Hepatocyte (in vitro differentiated cells): ENCODE measurements at places on chromosomes 2 and 18. TPM values are rescaled to one million over a fixed set of nuclear protein-coding genes. Genes with fewer than 3 reads are reported as not detected.

The DNAJC5G gene
- not detected in 2 replicates for polyA plus RNA-seq

The PDE1A gene
- polyA plus RNA-seq: 1.0 and 1.7 TPM in 2 replicates

The RIF1 gene
- 12.7 and 15.7 TPM in 2 replicates for polyA plus RNA-seq

The CDKL4 gene
- 0.22 and 0.35 TPM in 2 replicates for polyA plus RNA-seq

The POTEC gene
- polyA plus RNA-seq: not detected in 2 replicates

The MPP4 gene
- 0.19 TPM in 1 of 2 replicates, not detected in the other for polyA plus RNA-seq

The FHOD3 gene
- polyA plus RNA-seq: 1.4 and 1.7 TPM in 2 replicates

The AOX1 gene
- polyA plus RNA-seq: 4.7 and 5.6 TPM in 2 replicates

The TDRD15 gene
- not detected in 2 replicates for polyA plus RNA-seq
